H1 (cell line): ENCODE measurements at places on chromosomes 2 and 18.

- no peak overlapping the region for H3K27ac ChIP-seq
- no peaks in the 10 kb centered on the region for H3K27me3 ChIP-seq
- no peak for DNase-seq
- no peak overlapping the region for H3K4me3 ChIP-seq
- H3K4me1 ChIP-seq, result no peaks in the 10 kb centered on the region
- no peaks in the 10 kb centered on the region for H3K36me3 ChIP-seq
Observed at GRCh38 chr2:122451040-122451439, 695.6 kb downstream of the TSN start.

DNA sequence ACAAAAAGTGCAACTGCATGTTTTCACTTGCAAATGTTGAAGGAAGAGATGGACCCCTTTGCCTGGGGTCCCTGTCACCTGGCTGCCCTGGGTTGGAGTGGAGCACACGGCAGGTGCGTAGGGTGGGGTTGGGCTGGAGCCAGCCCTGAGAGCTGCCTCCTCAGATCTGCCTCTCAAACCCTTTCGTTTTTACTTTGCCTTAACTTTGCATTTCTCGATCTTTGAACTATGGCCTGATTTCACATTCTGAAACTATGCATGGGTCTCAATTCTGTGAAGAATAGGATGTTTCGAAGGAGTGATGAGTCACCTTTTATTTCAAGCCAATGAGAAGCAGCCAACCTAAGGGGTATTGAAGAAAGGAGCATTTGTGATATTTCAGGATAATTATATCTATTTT lies 132.8 kb downstream of the ACOXL start:
- no peaks in the 10 kb centered on the region; the same call in none of the 2 replicates for H3K4me1 ChIP-seq
- no peak overlapping the region for H3K4me3 ChIP-seq
- H3K27ac ChIP-seq, result no peak overlapping the region
- H3K36me3 ChIP-seq, result no peaks in the 10 kb centered on the region

DNA sequence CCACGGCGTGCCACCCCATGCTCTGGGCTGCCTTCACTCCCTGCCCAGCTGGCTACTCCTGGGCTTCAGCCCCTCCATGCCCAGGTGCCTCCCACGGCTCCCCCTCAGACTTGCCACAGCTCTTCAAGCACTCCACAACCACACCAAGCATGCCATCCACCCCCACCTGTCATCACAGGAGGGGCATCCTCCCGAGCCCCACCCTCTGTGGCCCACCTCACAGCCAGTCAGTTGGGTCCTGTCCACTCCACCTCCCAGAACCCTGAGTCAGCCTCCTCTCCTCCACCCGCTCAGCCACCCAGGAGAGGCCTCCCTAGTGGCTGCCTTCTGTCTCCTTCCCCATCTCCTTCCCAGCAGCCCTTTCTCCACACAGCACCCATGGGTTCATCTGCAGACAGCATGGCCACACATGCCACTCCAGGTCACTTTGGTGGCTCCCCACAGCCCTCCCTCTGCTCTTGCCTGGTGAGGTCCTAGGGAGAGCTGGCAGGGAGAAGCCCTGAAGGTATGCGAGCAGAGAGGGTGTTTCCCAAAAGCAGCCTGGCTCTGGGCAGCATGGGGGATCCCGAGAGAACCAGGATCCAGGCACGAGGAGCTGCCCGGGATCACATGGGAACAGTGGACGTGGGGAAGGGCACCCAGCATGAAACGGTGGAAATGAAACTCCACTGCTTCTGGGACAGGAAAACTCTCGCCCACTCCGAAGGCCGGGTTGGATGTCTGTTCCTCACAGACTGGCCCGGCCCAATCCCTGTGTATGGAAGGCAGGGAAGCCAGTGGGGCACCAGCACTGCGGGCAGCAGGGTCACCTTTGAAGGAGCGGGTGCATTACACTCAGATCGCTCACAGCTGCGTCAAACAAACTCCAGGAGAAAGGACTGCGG lies 2.7 kb downstream of the LIMS2 start:
- DNase-seq, result no peak
- H3K27ac ChIP-seq, result no peak overlapping the region
- no peak overlapping the region for H3K4me3 ChIP-seq
- H3K4me1 ChIP-seq, result no peaks in the 10 kb centered on the region
- H3K27me3 ChIP-seq, result peaks cover 30% of the 10 kb centered on the region

GRCh38 chr18:35376393-35376741 lies 770 bp downstream of the ZNF396 start:
- H3K4me3 ChIP-seq, result peak overlapping the region; percentile 80
- no peak overlapping the region for H3K27ac ChIP-seq
- no peaks in the 10 kb centered on the region for H3K36me3 ChIP-seq
- H3K4me1 ChIP-seq, result peaks cover 3% of the 10 kb centered on the region
- H3K27me3 ChIP-seq, result no peaks in the 10 kb centered on the region

DNA sequence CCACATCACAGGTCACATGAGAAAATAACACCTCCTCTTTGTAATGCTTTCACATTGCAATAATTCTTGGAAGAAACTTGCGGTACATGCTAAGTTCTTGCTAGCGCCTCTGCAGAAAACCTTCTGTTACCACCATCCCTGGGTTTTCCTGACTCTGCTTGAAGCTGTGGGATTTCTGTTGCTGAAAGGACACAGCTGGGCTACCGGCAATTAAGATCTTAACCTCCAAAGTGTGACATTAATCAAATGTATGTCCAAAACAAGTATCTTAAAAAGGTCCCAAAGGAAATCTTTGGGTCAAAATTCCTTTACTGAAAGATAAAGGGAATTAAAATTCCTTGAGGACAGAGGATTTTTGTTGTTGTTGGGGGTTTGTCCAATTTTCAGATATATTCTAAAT lies 7.5 kb downstream of the CCBE1 start:
- no peak overlapping the region for H3K27ac ChIP-seq
- H3K36me3 ChIP-seq, result no peaks in the 10 kb centered on the region
- DNase-seq, result no peak
- H3K27me3 ChIP-seq, result no peaks in the 10 kb centered on the region; the same call in 1 of the 2 replicates

- no peak overlapping the region for H3K27ac ChIP-seq
- DNase-seq, result no peak
- H3K27me3 ChIP-seq, result no peaks in the 10 kb centered on the region
- H3K4me1 ChIP-seq, result peaks cover 12% of the 10 kb centered on the region; the same call in 1 of the 2 replicates
Observed at GRCh38 chr2:105327690-105328089, 1.8 kb downstream of the TGFBRAP1 start.

DNA sequence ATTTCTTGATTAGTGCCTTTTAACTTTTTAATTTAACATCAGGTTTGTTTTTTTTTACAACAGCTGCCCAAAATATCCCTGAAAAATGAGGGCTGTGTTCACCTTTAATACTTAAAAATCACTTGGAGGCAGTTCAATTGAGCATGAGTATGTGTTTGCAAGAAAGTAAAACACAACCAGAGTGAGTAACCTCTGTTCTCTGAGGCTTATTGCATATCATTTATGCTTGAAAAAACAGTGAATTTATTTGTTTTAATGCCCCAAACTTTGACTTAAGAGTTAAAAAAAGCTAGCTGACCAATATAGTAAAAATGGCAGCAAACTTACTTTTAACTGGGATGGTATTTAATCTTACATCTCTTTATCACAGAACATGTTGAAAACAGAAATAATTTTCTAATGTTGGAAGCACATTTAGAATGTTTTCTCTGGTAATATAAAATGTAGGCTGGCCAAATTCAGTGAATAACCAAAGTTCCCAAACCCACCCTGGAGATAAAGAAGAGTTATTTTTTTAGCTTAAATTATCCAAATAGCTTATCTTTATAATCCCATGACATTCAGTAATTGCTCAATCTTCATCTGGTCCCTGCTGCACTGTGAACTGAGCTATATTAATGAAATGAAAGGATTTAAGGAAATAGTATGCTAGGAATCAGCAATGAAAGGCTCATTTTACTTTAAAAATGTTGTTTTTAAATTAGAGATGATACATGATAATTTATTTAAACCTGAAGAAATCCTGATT lies 24.8 kb upstream of the EFEMP1 start:
- no peaks in the 10 kb centered on the region for H3K27me3 ChIP-seq
- H3K4me1 ChIP-seq, result no peaks in the 10 kb centered on the region
- H3K36me3 ChIP-seq, result no peaks in the 10 kb centered on the region
- no peak for DNase-seq

GRCh38 chr2:130766711-130767407 lies 11.5 kb downstream of the AMER3 start:
- DNase-seq, result no peak
- no peak overlapping the region for H3K4me3 ChIP-seq
- H3K27ac ChIP-seq, result no peak overlapping the region

- H3K27me3 ChIP-seq, result peaks cover 2% of the 10 kb centered on the region
- no peaks in the 10 kb centered on the region for H3K4me1 ChIP-seq
- no peak for DNase-seq
- no peak overlapping the region for H3K27ac ChIP-seq
Observed at GRCh38 chr2:215841175-215841816, 172.1 kb downstream of the MREG start.

GRCh38 chr2:236250286-236250685 lies 13.9 kb downstream of the ASB18 start:
- DNase-seq, result no peak
- no peak overlapping the region for H3K27ac ChIP-seq
- no peak overlapping the region for H3K4me3 ChIP-seq

DNA sequence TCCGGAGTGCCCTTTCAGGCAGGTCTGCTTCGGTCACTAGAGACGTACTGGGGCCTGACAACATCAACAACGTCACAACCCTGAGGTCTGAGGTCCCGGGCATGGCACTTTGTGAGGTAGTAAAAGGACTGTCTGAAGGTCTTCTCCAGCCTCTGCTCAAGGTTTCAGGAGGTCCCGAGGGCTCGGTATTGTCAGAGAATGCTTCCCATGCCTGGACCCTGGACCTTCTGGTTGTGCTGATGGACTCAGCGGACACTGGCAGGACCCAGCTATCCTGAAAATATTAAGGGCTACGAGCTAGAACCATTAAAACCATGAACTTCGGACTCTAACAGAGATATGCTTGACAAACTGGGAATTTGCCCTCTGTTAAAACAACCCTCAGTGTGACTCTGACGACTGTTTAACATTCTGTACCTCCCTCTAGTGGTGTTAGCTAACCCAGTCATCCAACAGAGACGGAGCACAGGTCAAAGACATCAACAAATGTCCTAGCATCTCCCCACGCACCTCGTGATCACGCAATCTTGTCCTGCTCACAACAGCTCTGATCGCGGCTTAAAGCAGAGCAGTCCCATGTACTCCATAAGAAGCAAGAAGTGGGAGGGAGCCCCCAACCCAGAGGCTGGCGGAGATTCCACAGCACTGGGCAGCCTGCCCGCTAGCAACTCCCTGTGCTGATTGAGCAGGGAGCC lies 96.5 kb downstream of the CCDC93 start:
- no peaks in the 10 kb centered on the region for H3K27me3 ChIP-seq
- no peak overlapping the region for H3K4me3 ChIP-seq
- H3K27ac ChIP-seq, result no peak overlapping the region
- no peak for DNase-seq

DNA sequence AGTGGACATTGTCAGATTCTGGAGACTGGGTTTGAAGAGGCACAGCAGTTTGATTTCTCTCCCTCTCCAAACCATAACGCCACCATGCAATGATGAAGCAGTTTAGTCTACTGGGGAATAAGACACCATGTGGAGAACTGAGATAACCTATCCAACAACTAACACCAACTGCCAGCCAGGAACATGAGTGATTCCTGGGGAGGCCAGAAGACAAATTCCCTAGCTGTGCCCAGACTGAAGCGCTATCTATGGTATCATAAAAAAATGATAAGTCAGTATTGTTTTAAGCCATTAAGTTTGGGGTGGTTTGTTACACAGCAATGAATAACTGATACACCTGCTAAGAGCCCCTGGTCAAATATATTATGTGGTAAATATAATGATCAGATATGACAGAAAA lies 129.3 kb downstream of the EXOC6B start:
- peaks cover 7% of the 10 kb centered on the region for H3K4me1 ChIP-seq
- H3K36me3 ChIP-seq, result no peaks in the 10 kb centered on the region
- H3K27ac ChIP-seq, result no peak overlapping the region
- DNase-seq, result no peak
- no peaks in the 10 kb centered on the region for H3K27me3 ChIP-seq

- no peaks in the 10 kb centered on the region for H3K4me1 ChIP-seq
- no peak for DNase-seq
- H3K4me3 ChIP-seq, result no peak overlapping the region
Observed at GRCh38 chr2:28930205-28930604, 35.7 kb downstream of the WDR43 start.

DNA sequence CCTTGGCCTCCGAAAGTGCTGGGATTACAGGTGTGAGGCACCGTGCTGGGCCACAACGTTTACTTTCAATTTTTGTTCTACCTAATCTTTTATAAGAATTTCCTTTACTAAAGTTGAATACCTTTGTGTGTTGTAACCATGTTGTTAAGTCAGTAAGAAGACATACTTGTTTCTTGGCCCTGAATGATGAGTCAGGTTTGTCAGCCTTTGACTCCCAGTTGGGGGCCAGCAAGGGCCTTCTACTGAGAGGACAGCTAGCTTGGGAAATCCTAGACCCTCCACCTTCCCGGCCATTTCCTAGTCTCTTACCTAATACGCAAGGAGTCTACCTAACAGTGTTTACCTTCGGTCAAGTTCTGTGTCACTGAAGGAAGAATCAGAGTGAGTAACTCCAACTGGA lies 22.7 kb downstream of the MTHFD2 start:
- DNase-seq, result no peak
- H3K36me3 ChIP-seq, result peaks cover 8% of the 10 kb centered on the region
- no peaks in the 10 kb centered on the region for H3K4me1 ChIP-seq
- H3K4me3 ChIP-seq, result no peak overlapping the region

DNA sequence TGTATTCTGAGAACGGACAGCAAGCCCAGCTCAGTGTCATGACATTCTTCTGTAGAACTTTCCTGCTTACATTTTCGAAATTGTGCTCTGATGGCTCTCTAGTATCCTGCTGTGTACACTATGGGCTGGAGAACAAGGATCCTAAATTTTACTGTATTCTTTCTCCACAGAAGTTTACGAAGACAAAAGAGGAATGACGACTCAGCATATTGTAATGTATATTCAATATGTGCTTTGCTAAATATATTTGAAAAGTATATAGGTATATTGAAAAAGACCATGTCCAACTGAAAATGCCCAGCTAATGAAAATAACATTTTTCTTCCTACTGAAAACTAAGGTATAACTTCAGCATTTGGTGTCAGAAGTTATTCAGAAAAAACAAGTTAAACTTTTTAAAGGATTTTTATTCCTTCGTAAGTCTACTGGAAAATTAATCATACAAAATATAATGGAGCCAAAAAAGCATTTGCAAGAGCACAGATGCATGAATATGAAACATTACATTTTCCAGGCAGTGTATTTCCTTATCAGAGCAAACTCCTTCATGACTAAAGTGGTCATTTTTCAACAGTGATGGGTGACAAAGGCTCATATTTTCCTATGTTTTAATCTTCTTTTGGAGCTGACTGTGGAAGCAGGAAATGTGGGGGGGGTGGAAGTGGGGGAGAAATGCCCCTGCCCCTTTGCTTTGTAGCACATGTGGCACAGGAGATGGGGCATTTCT lies 143.8 kb upstream of the THUMPD2 start:
- no peak overlapping the region for H3K4me3 ChIP-seq
- DNase-seq, result no peak
- no peaks in the 10 kb centered on the region for H3K27me3 ChIP-seq
- H3K27ac ChIP-seq, result no peak overlapping the region
- 0 out of 2 replicates have a peak, but pooled peaks cover 2% of the 10 kb centered on the region for H3K4me1 ChIP-seq
